Mesothelial cell of epicardium (in vitro differentiated cells): ENCODE measurements at places on chromosomes 1 and 21. TPM values are rescaled to one million over a fixed set of nuclear protein-coding genes. Genes with fewer than 3 reads are reported as not detected.

DNA sequence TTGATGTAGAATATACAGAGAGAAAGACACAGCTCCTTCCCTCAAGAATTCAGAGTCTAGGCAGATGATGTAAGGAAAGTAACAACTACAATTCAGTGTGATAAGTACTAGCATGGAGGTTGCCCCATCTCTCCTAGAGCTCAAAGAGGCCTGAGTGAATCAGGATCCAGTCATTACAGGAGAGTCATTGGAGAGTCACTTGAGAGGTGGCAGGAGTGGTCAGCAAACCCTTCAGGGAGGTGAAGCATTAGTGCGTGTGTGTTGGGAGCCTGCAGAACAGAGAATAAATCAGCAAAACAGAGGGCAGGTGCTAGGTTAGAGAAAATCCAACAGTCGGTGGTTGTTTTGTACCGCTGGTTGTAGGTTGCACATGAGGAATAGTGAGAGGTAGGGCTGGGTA is 46.1 kb downstream of the GRIK1 start:
- H3K27me3 ChIP-seq, result peaks cover 11% of the 10 kb centered on the region
- H3K4me1 ChIP-seq, result no peaks in the 10 kb centered on the region
- no peak for DNase-seq
- no peak overlapping the region for H3K4me3 ChIP-seq

CELSR2 gene
- 24.9 to 27.1 TPM (median 25.0 TPM) in 3 replicates for total RNA-seq

HOOK1 gene
- total RNA-seq, result 57.2 to 73.7 TPM (median 67.6 TPM) in 3 replicates

DNA sequence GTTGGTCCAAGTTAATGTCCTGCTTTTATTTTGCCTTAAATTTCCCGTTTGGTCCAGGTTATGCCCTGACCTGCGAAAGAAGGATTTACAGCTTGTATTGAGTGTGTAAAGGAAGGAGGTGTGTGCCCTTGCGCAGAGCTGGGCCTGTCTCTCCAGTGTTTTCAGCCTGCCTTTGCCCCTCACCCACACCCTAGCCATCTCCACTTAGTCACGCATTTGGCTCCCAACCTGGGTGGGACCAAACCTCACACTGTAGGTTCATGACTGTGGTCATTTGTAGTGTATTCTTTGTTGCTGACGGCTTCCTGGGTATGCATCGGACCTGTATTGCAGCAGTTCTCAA is 572 bp upstream of the SRSF10 start:
- peak overlapping the region; percentile 97 for H3K27ac ChIP-seq
- H3K36me3 ChIP-seq, result peaks cover 3% of the 10 kb centered on the region
- H3K4me3 ChIP-seq, result peak overlapping the region; percentile 87
- no peak for DNase-seq
- H3K27me3 ChIP-seq, result no peaks in the 10 kb centered on the region

KCNT2 gene
- 25.6 to 26.4 TPM (median 26.0 TPM) in 3 replicates for total RNA-seq

GRCh38 chr1:184190616-184191015 is 139.1 kb downstream of the TSEN15 start:
- no peak overlapping the region for H3K4me3 ChIP-seq
- no peak overlapping the region for H3K27ac ChIP-seq
- H3K27me3 ChIP-seq, result peaks cover 4% of the 10 kb centered on the region
- no peak for DNase-seq

SERINC2 gene
- 45.4 to 49.1 TPM (median 47.1 TPM) in 3 replicates for total RNA-seq

DNA sequence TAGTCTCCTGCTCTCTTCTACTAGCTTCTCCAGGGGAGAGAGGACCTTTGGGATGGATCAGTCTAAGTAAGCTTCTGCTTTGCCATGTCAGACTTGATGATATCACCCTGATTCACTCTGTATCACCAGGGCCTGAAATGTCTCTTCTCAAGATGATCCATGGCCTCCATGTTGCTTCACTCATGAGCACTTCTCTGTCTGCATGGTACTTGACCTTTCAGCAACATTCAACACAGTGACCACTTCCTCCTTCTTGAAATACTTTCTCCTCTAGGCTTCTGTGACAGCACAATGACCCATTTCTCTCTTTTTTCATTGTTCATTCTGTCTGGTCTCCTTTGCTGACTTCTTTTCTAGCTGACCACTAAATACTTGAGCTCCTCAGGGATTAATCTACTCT is 35.3 kb upstream of the NGF start:
- no peak overlapping the region for H3K27ac ChIP-seq
- no peaks in the 10 kb centered on the region for H3K36me3 ChIP-seq
- H3K4me3 ChIP-seq, result no peak overlapping the region
- no peak for DNase-seq
- H3K27me3 ChIP-seq, result no peaks in the 10 kb centered on the region
